ENCODE measurements at places on chromosomes 1 and 21.

DNA sequence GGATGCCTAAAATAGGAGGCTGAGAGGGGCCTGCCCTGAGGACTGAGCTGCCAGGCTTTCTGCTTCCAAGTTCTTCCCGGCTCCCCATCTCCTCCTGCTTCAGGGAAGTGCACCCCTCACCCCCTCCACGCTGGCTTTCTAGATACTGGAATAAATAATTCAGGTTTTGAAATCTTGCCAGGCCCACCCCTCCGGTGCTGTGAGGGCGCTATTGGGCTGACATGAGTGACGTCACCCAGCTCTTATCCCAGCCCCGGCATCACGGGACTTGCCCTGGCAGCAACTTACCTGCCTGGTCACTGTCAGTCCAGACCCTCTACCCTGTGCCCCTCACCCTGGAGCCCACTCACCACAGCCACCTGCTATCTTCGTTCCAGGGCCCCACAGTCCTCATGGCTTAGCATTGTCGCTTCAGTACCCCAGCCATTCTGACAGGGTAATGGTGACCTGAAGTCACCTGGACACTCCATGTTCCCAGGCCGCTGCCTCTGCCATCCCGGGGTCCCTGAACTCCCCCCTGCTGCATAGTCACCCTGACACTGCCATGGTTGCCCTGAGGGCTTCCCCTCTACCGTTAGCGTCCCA lies 819 bp upstream of the GPR3 start:
- no peak for DNase-seq

- no peak for DNase-seq
These were observed 1.8 kb upstream of the KCNJ15 start for GRCh38 chr21:38254970-38255369.

GRCh38 chr1:31299365-31299764 lies 2.5 kb downstream of the ZCCHC17 start:
- no peak for DNase-seq

GRCh38 chr21:24197132-24197643 lies 1410.1 kb downstream of the MRPL39 start:
- DNase-seq = no peak

- DNase-seq = peak; percentile 75
These were observed 32.3 kb upstream of the TARDBP start for GRCh38 chr1:10980094-10980577.

- no peak for DNase-seq
These were observed 28.4 kb downstream of the HSD3B1 start for GRCh38 chr1:119535381-119535780.

Measured in astrocyte of the spinal cord (primary cell).